ENCODE measurements at places on chromosomes 2 and 18. TPM values are rescaled to one million over a fixed set of nuclear protein-coding genes. Genes with fewer than 3 reads are reported as not detected.

CCNYL1 gene
- total RNA-seq: 20.8 TPM

GNLY gene
- not detected for total RNA-seq

C1QL2 gene
- total RNA-seq: not detected

FN1 gene
- 2,068 TPM for total RNA-seq

MERTK gene
- 0.07 TPM for total RNA-seq

IL36RN gene
- total RNA-seq: 0.88 TPM

- no peak for DNase-seq
These were observed 194.9 kb upstream of the SPOPL start for GRCh38 chr2:138306626-138307025.

- no peak for DNase-seq
These were observed 33.5 kb upstream of the CCDC93 start for GRCh38 chr2:118047380-118047826.

- no peak for DNase-seq
These were observed 68.4 kb downstream of the KIAA2012 start for GRCh38 chr2:202141329-202141947.

- DNase-seq: no peak
These were observed 26.5 kb downstream of the EIF4E2 start for GRCh38 chr2:232576995-232577394.

- DNase-seq: no peak
These were observed 50.7 kb downstream of the SNORC start for GRCh38 chr2:232920760-232921159.

DNA sequence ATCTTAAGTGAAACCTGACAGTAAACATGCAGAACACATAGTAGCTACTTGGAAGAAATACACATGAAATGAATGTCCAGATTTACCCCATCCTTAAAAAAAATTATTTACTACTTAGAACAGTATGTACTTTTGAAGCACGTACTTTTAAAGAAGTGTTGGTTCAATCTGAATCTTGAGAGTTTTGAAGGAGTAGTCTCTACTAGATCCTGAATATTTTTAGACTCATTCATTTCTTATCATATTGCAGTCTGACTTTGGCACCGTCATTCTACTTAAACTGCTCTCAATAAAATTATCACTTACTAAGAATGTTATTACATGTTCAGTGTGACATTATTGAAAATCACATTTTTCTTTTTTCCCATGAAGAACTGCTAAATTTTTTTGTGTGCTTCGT, 187.8 kb downstream of the DPP4 start:
- DNase-seq: no peak

GRCh38 chr2:28612131-28612812, 116.4 kb downstream of the PLB1 start:
- no peak for DNase-seq

DNA sequence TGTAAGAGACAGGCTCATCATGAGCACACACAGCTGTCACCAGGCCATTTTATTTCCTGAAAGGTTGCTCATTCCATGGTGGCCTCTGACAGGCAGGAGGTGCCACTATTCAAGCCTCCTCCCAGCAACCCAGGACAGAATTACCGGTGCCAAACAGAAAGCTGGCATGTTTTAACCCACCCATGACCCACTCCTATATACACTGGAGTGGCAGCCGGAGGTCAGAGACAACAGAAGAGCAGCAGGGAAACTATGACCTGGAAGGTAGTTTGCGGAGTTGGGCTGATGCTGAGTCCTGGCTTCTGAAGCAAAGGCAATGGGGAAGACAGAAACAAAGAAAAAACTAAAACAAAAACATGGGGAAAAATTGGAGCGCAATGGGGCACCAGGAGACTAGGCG, 2.3 kb downstream of the RFTN2 start:
- no peak for DNase-seq

- DNase-seq: peak; percentile 4
These were observed 30.4 kb upstream of the RAB6D start for GRCh38 chr2:131394147-131394931.
